ENCODE measurements at places on chromosomes 5 and 9.

DNA sequence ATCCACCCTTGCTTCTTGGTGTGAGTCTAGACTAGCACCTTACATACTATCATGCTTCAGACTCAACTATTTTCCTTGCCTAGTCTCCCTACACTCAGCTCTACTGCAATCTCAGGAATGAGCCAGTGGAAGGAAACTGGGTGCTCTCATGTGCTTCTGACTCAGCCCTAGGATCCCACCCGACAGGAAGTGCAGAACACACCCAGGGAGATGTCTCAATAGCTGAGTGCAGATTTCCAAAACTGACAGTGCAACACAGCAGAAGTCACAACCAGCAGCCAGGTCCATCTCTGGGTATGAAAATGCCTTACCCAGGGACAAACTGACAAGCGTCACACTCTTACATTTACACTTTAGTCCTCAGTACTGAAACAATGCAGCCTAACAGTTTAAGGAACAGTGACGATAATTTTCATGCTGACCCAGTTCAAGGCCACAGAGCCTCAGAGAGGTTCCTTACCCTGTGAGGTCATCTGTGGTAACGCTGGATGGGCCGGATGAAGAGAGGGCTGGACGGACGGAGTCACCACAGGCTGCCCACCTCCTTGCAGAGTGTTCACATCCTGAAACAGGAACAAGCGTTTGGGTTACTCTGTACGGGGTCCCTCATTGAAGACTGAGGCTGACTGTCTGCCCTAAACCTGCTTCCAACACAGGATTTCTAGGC is 33.0 kb downstream of the FKBP15 start:
- DNase-seq, result peak; percentile 6

DNA sequence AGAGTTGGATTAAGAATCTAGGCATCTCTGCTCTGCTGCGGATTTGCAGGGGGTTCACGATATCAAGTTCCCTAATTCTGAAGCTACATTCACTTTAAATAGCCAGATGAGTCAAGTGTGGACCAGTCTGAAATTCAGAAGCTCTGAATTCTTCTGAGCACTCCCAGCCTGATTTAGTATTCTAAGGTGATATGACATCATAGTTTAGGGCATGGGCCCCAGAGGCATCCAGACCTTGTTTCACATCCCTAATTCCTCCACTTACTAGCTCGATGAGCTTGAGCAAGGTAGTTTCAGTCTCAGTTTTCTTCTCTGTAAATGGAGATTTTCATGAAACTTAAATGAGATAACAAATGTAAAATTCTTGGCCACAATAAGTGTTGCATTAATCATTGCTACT is 65.2 kb downstream of the TMEM167A start:
- no peak for DNase-seq

GRCh38 chr5:34854459-34855174 is 15.7 kb downstream of the TTC23L start:
- no peak for DNase-seq

DNA sequence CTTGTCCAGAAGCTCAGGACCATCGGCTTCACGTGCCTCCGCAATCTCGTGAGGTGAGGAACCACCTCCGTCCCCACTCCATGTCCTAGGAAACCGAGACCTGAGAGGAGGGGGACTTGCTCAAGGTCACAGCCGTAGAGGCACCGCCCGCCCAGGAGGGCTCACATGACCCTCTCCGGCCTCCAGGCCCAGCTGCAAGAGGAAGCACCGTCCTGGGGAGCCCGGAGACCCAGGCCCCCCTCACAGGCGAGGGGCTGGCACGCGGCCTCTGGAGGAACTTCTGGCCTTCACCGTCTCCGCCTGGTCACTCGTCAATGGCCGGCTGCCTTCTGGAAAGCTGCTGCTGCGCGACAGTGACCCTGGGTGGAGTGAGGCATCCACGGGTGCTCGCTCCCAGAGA is 24.2 kb downstream of the FAM78A start:
- no peak for DNase-seq

GRCh38 chr5:137923856-137924255 is 34.6 kb downstream of the PKD2L2 start:
- no peak for DNase-seq

DNA sequence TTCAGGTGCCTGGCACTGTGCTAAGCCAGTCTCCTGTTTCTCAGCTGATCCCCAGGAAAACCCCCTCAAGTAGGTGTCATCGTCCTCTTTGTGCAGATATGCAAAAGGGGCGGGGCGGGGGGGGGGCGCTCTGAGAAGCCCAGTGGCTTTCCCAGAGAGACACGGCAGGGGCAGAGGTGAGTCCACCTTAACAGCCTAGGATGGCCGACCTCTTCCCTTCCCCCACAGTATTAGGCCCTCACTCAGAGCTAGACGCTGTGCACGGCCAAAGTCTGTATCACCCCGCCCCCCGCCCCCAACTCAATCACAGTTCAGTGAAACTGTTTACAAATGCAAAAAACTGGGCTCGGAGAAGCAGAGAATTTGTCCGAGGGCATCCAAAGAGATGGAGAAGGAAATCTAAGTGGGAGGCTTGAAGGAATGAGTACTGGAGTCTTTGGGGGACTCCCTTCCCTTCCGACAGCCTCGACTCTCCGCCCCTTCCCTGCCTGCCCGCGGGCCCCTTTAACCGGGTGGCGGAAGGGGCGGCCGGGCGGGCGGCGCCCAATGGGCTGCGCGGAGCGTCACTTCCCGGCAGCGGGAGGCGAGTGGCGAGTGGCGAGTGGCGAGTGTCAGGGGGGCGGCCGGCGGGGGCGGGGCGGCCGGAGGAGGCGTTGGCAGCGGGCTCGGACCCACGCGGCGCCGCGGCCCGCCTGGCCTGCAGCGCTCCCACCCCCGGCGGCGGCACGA is at the start of gene ERGIC1:
TSS of gene ERGIC1 (plus strand) at position 566 of the 729 bp plus-strand sequence. CDS start at position 729, 163 bp downstream.
- DNase-seq, result peak; percentile 39

- no peak for DNase-seq
Measured at GRCh38 chr5:57902095-57902494, 419.5 kb upstream of the ACTBL2 start.

DNA sequence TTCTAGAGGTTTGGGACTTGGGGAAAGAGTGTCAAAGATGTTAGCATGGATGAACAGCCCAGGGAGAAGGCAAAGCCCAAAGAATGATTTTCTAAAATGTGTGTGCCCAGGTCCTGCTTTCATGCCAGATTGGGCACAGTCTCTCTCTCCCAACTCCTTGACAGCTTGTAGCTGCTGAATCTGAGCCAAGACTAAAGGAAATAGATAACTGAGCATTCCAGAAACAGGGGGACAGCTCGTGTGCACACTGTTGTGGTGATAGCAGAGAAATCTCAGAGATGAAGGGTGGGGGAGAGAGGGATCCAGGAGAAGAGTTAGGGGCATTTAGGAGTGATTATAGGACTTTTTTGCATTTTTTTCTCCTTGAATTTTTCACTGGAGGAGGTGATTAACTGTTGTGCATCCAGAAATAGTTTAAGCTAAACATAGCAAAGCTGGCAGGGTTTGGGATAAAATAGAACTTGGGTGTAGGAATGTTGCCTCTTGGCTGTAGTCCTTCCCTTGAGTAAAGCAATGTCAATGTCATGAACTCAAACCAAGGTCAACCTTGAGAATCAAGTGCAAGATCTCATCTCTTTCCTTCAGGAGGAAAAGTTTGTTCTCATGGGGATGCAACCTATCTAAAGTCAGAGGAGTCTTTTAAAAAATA is 245.9 kb downstream of the SH3GL2 start:
- DNase-seq, result no peak
